Endothelial cell of coronary artery (primary cell): ENCODE measurements at places on chromosomes 16 and 17. TPM values are rescaled to one million over a fixed set of nuclear protein-coding genes. Genes with fewer than 3 reads are reported as not detected.

Gene ABCA10
- 0.72 and 0.75 TPM in 2 replicates for total RNA-seq

Gene C17orf78
- not detected in 2 replicates for total RNA-seq

Gene PHKG2
- total RNA-seq: 13.6 and 15.5 TPM in 2 replicates

Gene TPPP3
- 0.18 and 0.28 TPM in 2 replicates for total RNA-seq

Gene ODAD4
- total RNA-seq: 0.18 and 0.28 TPM in 2 replicates

Gene QRICH2
- total RNA-seq: 2.9 and 4.1 TPM in 2 replicates

Gene RNF157
- under 0.01 and 0.09 TPM in 2 replicates for total RNA-seq

Gene SGCA
- total RNA-seq: 0.75 TPM in 1 of 2 replicates, not detected in the other

Gene TTLL6
- total RNA-seq: not detected in 2 replicates

Gene CCL1
- 0.09 TPM in 1 of 2 replicates, not detected in the other for total RNA-seq

Gene CDRT15L2
- not detected in 2 replicates for total RNA-seq

Gene PMM2
- total RNA-seq: 26.5 TPM in 2 replicates

Gene NEURL4
- total RNA-seq: 16.6 and 24.9 TPM in 2 replicates
